ENCODE measurements at places on chromosomes 12 and 14.

- no peak for DNase-seq
Observed at GRCh38 chr12:97194546-97194945, 268.1 kb upstream of the RMST start.

DNA sequence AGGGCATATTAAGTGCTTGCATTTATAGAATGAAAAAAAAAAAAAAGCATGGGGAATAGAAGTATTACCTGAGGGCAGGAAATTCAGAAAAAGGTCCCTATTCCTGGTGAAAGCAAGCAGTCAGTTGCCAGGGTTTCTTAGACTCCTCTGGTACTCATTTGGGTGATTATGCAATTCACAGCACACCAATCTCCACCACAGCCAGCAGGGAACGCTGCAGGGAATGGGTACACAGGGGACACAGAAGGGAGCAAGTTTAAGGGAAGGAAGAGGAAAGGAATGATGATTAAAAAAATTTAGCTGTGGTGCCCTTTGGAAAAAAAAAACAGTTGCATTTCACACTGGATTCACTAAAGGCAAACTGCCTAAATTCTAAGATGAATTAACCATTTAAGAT lies 14.2 kb downstream of the BLTP3B start:
- no peak for DNase-seq

- DNase-seq, result no peak
Observed at GRCh38 chr12:130522244-130522834, 184.7 kb downstream of the PIWIL1 start.

DNA sequence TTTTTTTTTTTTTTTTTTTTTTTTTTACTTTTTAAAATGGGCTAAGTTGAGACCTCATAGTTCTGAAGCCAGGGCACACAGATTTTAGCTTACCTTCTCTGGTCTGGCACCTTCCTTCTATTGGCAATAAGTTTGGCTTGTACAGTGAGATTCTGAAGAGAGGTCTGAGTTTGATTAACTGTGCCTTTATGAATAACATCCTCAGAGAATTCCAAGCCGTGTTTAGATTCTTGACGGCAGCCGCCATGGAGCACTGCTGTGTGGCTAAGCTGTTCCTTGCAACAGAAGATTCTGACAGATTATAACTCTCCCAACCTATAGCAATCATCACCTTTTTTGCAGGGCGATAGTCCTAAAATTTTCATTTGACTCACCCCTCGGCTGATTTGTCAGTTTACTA lies 354.9 kb upstream of the FAR2 start:
- no peak for DNase-seq

- no peak for DNase-seq
Observed at GRCh38 chr12:20280515-20280914, 87.8 kb upstream of the PDE3A start.

DNA sequence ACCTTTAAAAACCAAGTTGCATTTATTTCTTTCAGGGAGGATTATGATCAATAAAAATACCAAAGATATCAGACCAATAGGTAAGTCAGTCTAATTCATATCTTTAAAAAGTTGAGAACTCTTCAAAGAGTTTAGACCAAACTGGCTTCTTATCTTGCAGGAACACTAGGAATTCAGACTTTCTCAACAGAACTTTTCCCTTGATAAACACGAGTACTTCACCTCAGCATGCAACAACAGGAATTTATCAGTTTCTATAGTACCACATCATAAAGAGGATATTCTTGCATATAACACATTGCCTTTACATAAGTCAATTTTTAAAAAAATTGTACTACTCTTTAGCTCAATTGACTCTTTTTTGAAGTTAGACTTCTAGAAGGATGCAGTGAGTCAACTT lies 68.2 kb downstream of the DNAI7 start:
- no peak for DNase-seq

DNA sequence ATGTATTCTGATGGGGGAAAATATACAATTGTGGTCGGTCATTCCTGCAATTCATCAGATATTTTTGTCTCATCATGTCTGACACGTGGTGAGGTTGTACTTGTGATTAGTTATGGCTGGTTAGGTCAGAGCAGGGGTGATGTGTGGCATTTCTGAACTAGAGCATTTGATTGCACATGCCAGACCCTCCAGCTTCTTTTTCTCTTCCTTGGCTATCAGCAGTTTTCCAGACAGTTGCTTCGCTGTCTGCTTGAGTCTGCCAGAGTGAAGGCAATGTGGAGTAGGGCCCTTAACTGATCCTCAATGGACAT lies 25.9 kb downstream of the TMEM117 start:
- DNase-seq, result no peak

GRCh38 chr14:65001723-65002122 lies 15.0 kb downstream of the FNTB start:
- no peak for DNase-seq

- DNase-seq, result no peak
Observed at GRCh38 chr12:66210840-66211239, 21.8 kb downstream of the IRAK3 start.

- DNase-seq, result no peak
Observed at GRCh38 chr12:118098911-118099671, 4.7 kb downstream of the VSIG10 start.

DNA sequence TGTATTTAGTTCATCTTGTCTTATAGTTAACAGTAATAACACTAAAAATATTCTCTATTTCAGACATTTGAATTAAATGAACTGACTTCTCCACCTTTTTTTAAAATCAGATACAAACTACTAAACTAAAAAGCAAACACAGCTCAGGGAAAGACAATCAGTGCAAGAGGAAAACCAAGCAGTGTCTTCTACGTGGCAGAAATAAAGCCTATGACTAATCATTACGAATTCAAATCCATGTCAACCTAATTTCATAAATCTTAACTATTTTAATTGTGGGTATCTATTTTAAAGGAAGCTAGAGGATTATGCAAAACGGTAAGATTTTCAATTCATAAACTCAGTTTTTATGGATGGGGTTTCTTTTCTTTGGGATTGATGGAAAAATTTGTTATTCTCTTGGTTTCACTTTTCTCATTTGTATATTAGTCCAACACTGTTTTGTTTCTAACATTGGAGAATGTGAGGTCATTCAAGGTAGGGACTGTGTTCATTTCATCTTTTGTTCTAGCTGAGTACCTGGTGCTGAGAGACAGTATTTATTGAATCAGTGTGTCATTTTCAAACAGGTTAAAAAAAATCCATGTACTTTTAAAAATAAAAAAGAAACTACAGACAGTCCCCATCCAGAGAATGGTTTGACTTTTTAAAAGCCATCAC lies 12.8 kb upstream of the PALS1 start:
- DNase-seq, result no peak

GRCh38 chr12:68591734-68592418 lies 18.8 kb upstream of the RAP1B start:
- no peak for DNase-seq

DNA sequence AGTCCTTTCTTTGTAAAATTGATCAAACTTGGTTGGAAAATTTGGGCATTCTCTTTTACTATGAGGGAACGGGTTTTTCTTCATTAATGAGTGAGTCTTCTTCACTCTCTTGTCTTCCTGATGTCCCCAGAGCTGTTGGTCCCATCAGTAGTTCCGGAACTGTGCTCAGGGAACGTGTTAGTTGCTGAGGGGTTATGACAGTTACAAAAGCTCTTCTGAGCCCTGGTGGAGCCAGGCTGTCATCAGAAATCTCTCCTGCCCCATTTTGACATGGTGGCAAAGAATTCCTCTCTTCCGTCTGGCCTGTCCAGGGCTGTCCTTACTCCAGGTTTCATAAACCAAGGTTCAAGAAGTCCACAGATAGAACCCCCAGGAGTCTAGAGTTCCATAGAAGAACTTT lies 208.5 kb downstream of the SLC41A2 start:
- DNase-seq, result no peak

DNA sequence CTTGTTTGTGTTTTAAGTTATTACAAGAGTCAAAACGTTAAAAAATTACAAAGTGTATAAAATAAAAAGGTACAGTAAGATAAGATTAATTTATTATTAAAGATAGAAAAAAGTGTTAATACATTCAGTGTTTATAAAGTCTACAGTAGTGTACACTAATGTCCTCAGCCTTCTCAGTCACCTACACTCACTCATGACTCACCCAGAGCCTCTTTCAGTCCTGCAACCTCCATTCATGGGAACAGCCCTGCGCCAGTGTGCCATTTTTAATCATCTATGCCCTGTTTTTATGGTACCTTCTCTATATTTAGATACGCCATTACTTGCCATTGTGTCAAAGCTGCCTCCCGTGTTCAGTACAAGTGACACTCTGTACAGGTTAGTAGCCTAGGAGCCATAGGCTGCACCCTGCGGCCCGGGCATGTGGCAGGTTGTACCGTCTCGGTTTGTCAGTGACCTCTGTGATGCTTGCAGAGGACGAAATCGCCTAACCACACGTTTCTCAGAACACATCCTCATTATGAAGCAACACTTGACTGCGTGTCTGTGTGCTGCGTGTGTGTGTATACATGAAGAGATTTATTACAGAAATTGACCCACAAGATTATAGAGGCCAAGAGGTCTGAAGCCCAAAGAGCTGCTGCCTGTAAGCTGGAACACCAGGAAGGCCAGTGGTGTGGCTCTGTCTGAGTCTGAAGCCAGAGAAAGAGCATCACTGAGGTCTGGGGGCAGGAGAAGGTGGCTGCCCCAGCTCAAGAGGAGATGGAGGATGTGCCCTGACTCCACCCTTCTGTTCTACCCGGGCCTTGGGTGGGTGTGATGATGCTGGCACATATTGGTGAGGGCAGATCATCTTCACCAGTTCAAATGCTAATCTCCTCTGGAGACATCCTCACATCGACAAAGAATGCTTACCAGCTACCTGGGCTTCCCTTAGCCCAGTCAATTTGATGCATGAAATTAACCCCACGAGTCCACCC lies 116.6 kb upstream of the C14orf180 start:
- DNase-seq, result no peak

DNA sequence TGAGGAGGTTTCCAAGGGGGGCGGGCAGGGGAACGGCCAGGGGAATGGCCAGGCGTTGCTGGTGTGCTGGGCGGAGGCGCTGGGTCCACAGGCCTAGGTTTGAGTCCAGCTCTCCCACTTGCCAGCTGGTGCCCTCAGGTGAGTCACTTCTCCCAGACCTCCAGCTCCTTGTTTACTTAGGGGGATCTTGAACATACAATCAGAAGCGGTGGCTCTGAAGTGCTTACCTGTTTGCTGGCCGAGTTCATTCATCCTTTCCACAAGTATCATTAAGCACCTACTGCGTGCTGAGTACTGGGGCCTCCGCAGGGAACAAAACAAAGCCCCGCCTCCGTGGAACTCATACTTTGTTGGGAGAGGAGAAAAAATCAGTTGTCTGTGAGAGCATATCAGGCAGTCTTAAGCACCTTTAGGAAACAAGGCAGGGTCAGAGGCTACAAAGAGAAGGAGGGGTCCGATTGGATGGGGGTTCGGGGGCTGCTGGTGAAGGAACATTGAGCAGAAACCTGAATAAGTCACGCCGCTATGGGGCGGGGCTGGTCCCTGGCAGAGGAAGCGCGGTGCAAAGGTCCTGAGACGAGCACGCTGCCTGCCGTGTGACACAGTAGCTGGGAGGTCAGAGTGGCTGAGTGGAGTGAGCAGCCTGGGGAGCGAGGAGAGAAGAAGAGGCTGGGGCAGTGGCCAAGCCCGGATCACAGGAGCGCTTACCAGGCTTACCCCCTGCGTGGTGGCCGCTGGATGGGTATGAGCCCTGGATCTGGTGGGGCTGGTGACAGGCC lies 15.1 kb downstream of the MVK start:
- DNase-seq, result no peak

DNA sequence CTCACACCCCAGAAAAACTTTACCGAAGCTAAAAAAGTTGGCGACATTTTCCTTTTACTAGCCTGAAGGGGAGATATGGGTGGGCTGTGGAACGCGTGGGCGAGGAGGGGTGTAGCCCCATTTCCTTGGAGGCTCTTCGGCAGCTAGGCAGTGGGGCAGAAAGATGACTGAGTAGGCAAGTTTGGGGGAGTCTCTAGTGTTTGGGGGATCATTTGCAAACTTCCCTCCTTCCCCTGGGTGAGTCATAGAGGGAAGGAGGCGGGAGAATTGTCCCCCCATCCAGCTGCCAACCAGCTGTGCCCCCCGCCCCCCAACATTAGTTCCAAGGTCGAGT lies 2.3 kb downstream of the GLI1 start:
- no peak for DNase-seq

GRCh38 chr14:86203843-86204242 lies 673.9 kb downstream of the FLRT2 start:
- no peak for DNase-seq

- DNase-seq, result no peak
Observed at GRCh38 chr12:10634427-10634826, 21.0 kb upstream of the MAGOHB start.

DNA sequence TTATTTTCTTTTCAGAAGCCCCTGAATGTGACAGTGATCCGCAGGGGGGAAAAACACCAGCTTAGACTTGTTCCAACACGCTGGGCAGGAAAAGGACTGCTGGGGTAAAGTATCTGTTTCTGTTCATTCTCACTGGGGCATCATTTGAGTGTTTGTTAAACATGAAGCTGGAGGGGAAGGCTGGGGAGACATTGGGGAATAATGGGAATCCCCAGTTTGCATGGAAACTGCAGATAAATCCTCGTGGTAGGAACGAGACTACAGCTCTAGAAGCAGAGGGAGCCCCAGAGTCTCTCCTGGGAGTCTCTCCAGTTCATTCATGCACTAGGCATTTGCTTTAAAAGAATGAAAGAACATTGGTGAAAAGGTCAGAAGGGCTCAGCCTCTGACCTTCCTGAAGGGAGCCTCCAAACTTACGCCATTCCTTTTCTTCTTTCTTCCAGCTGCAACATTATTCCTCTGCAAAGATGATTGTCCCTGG lies 2.5 kb upstream of the CFAP251 start:
- no peak for DNase-seq

DNA sequence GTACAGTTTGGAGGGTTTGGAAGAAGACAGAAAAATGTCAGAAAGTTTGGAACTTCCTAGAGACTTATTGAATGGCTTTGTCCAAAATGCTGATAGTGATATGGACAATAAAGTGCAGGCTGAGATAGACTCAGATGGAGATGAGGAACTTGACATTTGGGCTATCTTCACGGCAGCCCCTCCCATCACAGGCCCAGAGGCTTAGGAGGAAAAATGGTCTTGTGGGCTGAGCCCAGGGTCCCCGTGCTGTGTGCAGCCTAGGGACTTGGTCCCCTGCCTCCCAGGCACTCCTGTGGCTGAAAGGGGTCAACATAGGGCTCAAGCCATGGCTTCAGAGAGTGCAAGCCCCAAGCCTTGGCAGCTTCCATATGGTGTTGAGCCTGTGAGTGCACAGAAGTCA lies 79.0 kb downstream of the CMAS start:
- no peak for DNase-seq

DNA sequence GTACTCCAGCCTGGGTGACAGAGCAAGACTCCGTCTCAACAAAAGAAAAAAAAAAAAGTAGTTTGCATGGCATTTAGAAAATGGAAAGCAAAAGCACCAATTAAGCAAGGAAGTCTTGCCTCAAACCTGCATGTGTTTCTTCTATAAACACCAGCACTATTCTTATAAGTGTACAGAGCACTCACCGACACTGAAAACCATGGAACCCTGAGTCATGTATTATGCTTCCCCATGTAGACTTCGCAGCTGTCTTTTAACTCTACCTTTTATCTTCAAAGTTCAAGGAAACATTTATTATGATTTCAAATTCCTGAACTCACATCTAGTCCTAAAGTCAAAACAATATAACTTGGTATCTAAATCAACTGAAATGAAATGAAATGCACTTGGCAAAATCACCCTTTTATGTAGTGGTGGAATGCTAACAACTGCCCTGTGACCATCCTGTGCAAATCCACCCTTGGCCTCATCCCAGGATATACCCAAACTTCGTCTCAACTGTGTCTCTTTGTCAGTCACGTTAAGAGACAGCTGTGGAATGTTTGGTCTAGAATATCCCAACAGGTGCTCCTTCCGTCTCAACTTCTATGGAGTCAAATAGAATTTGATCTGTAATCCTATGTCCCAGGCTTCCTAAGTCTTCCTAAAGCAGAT lies 4.8 kb downstream of the BCAT1 start:
- no peak for DNase-seq

All from stimulated activated CD4-positive, alpha-beta T cell treated with anti-CD3 and anti-CD28 coated beads, Interleukin-12 subunit alpha, Interleukin-12 subunit beta, amount 100 ng/mL, for 4 hours (primary cell).